ENCODE measurements at places on chromosomes 4 and X. TPM values are rescaled to one million over a fixed set of nuclear protein-coding genes. Genes with fewer than 3 reads are reported as not detected.

The PRSS12 gene
- total RNA-seq = not detected

The RHOXF2B gene
- not detected for total RNA-seq

The ERAS gene
- not detected for total RNA-seq

The SPIN4 gene
- 9.2 TPM for total RNA-seq

- no peak for DNase-seq
Measured at GRCh38 chr4:78441756-78442155, 109.8 kb upstream of the ANXA3 start.

DNA sequence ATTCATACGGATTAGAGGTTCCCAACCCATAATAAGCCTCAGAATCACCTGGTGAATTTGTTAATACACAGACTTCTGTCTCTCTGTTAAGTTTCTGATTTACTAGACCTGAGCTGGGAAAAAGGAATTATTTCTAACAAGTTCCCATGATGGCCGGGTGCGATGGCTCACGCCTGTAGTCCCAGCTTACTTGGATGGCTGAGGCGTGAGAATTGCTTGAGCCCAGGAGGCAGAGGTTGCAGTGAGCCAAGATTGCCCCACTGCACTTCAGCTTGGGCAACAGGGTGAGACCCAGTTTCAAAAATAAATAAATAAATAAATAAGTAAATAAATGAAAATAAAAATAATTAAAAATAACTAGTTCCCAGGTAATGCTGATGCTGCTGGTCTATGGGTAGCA is 412.3 kb downstream of the GALNTL6 start:
- no peak for DNase-seq

DNA sequence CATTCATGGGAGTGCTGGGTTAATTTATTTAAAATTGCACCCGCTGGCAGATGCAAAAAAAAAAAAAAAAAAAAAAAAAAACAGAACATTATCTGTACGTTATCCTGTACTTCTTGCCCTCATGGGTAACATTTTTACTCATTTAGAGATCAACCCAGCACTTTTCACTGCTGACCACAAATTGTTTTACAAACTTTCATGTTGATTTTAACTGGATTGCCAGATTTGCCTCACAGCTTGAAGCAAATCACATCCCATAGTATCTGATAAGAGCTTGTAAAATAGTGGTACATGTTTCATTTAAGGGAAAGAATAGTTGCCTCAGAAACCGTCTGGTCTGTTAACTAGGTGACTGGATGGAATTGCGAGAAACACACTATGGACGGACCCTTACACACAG is 640.8 kb downstream of the TRIML1 start:
- no peak for DNase-seq

DNA sequence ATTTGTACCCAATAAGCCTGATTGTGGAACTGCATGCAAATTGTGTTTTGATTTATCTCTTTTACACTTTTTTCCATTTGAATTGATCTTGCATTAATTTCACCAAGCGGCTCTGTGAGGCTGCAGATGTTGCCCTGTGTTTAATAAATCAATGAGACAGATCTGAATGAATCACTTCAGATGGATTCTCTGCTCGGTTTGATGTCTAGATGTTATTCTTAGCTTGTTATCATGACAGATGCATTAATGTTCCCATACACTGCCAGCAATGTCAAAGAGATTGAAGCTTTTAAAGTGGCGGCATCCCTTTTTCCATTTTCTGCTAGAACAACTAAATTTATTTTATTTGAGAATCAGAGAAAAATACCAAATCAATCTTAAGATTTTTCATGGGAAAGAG is 6.3 kb downstream of the DACH2 start:
- DNase-seq = no peak

GRCh38 chrX:19650996-19651395 is 135.7 kb upstream of the MAP3K15 start:
- no peak for DNase-seq

DNA sequence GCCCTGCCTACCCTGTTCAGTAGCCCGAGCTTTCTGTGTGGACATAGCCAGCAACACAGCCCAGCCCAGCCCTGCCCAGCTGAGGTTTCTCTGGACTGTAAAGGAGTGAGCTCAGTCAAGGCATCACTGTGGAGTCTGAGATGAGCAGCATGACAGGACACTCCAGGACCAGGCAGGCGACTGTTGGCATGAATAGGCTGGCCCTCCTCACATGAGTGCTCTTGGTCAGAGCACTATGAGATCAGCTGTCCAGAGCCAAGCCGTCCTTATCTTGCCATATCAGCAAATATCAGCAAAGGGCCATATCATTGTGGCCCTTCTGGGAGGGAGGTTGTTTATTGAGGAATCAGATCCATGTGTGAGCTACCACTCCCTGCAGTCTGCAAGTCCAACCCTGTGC is 30.9 kb downstream of the REELD1 start:
- no peak for DNase-seq

DNA sequence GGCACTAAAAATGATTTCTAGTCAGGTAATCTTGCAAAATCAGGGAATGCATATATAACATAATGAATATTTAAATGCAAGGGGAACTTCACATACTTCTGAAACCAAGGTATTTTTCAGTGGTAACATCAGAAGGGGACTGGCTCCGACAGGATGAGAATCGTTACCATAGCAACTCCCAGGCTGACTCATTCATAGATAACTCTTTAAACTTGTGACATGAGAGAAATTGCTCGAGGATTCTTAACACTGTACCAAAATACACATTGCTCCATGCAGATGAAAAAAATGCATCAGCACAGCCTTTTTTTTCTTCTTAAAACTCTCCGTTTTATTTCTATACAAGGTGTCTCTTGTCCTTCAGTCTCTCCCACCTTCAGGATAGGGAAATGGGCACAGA is 114.3 kb downstream of the GABRB1 start:
- no peak for DNase-seq

DNA sequence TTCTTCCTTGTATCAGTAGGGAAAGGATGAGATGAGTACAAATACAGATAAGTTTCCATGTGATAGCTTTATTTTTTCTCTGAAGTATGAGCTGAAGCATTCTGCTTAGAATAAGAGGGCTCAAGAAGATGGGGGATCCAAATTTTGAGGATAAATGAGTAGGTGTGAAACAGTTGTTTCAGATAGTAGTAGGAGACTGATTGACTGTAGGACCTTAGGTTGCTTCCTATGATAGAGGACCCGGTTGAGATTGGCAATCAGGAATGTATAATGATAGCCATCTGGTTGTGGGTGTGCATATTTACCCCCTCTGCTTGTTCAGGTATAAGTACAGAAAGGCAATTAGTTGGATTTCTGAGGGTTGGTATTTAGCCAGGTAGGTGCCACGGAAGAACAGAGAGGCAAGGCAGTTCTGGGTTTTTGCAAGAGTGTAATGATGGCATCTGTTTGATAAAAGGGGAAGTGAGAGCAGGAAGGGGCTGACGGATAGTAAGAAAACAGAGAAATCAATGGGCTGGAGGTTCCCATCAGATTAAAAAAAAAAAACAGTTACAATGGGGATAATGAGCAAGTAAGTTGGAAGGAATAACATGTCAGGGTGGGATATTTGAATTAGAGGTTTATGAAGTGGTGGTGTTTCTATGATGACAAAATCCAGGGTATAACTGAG is 13.7 kb downstream of the OCRL start:
- DNase-seq = no peak

- no peak for DNase-seq
Measured at GRCh38 chr4:53608242-53608641, 17.0 kb upstream of the LNX1 start.

- no peak for DNase-seq
Measured at GRCh38 chr4:101853028-101853427, 62.5 kb downstream of the BANK1 start.

All from ascending aorta (tissue), 2 donors.